ENCODE measurements at places on chromosomes 3 and 15. TPM values are rescaled to one million over a fixed set of nuclear protein-coding genes. Genes with fewer than 3 reads are reported as not detected.

DNA sequence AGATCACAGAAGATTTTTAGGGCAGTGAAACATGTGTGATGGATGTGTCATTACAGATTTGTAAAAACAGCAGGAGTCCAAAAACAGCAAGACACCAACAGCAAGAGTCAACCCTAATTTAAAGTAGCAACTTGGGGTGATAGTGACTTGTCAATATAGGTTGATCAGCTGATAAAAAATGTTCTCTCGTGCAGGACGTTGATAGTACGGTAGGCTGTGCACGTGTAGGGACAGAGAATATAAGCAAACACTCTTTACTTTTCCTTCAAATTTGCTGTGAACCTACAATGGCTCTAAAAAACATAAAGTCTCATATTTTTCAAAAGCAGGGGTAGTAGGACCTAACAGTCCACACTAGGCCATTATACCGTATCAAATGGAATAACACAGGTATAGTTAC, 120.8 kb downstream of the STAG1 start:
- no peak overlapping the region for H3K27ac ChIP-seq
- no peaks in the 10 kb centered on the region for H3K36me3 ChIP-seq
- no peaks in the 10 kb centered on the region for H3K4me1 ChIP-seq
- DNase-seq = no peak
- no peaks in the 10 kb centered on the region for H3K27me3 ChIP-seq
- H3K4me3 ChIP-seq = no peak overlapping the region

DNA sequence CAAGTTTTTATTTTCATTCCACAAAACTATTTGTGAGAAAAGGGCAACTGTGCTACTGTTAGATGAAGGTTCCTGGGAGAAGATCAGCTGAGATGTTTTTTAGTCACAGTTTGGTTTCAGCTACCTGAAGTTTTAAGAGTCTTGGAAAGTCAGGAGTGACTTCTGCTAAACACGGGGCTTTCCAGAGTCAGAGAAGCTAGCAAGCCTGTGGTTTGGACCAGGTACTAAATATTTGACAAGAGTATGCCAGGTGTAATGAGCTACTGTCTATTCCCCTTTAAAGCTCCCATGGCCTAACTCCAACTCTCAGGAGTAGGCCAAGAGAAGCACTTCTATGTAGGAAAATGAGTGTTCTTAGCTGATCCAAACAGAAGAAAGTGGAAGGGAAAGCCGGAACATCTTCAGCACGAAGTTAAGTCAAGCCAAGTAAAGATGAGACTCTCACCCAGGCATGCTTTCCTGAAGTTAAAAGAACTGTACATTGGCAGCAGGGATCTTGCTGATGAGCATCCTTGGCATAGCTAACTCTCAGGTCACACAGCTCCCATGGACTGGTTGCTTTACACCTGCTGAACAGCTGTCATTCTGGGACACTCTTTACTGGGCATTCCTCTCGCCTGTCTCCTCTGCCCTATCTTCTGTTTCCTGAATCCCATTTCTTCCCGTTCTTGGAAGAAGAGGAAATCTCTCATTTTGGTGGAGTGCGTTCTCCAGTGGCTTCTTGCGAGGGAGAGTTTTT, 22.5 kb downstream of the TM4SF18 start:
- H3K27ac ChIP-seq = no peak overlapping the region
- H3K27me3 ChIP-seq = no peaks in the 10 kb centered on the region
- no peak overlapping the region for H3K4me3 ChIP-seq
- H3K4me1 ChIP-seq = no peaks in the 10 kb centered on the region
- no peaks in the 10 kb centered on the region for H3K36me3 ChIP-seq
- no peak for DNase-seq

ARRDC4 gene
- 52.8 TPM for total RNA-seq

DNA sequence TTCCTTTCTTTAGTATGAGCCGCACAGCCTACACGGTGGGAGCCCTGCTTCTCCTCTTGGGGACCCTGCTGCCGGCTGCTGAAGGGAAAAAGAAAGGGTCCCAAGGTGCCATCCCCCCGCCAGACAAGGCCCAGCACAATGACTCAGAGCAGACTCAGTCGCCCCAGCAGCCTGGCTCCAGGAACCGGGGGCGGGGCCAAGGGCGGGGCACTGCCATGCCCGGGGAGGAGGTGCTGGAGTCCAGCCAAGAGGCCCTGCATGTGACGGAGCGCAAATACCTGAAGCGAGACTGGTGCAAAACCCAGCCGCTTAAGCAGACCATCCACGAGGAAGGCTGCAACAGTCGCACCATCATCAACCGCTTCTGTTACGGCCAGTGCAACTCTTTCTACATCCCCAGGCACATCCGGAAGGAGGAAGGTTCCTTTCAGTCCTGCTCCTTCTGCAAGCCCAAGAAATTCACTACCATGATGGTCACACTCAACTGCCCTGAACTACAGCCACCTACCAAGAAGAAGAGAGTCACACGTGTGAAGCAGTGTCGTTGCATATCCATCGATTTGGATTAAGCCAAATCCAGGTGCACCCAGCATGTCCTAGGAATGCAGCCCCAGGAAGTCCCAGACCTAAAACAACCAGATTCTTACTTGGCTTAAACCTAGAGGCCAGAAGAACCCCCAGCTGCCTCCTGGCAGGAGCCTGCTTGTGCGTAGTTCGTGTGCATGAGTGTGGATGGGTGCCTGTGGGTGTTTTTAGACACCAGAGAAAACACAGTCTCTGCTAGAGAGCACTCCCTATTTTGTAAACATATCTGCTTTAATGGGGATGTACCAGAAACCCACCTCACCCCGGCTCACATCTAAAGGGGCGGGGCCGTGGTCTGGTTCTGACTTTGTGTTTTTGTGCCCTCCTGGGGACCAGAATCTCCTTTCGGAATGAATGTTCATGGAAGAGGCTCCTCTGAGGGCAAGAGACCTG, 13.2 kb downstream of the GREM1 start:
- no peak for DNase-seq
- H3K4me3 ChIP-seq = no peak overlapping the region
- H3K27me3 ChIP-seq = no peaks in the 10 kb centered on the region
- no peaks in the 10 kb centered on the region for H3K4me1 ChIP-seq

SLC24A5 gene
- total RNA-seq = not detected

GRCh38 chr15:67166280-67167009, 88.0 kb downstream of the AAGAB start:
- H3K4me3 ChIP-seq = no peak overlapping the region
- no peaks in the 10 kb centered on the region for H3K27me3 ChIP-seq
- no peaks in the 10 kb centered on the region for H3K36me3 ChIP-seq
- no peak overlapping the region for H3K27ac ChIP-seq

DNA sequence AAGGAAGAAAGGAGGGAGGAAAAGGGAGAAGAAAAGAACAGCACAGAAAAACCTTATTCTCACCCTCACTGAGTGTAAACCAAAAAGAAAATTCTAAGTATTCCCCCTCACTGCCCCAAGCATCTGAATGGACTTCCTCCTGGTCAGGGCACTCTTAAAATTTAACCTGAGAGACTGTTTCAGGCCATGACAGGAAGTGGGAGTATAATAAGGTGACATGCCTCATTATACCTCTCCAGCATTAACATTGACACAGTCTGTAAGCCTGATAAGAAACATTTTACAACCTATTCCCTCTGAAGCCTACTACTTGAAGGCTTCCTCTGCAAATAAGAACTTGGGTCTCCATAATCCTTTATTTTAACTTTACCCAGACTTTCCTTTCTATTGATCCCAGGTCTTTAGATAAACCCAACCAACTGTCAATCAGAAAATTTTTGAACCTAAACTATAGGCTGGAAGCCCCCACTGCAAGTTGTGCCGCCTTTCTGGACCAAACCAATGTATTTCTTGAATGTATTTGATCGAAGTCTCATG, 41.7 kb downstream of the SLCO2A1 start:
- DNase-seq = no peak
- no peaks in the 10 kb centered on the region for H3K36me3 ChIP-seq
- H3K27ac ChIP-seq = no peak overlapping the region
- H3K27me3 ChIP-seq = no peaks in the 10 kb centered on the region
- H3K4me1 ChIP-seq = no peaks in the 10 kb centered on the region

DNA sequence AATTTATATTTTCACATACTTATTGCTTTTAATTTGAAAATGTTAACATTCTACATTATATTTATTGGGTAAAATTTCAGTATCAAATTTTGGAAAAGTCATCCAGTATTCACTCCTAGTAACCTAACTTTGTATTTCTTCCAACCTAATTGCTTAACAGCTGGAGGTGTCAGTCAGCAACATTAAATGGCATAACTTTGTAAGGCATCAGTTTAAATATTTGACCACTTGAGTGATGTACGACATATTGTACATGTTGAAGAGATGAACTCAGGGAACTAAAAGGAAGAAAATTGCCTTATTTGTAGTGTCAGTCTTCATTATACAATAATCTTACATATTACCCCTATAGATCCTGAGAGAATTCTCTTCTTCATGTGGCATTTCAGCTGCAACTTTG, 326.8 kb downstream of the NAALADL2 start:
- H3K4me1 ChIP-seq = no peaks in the 10 kb centered on the region
- H3K27me3 ChIP-seq = no peaks in the 10 kb centered on the region
- no peak for DNase-seq

REC114 gene
- not detected for total RNA-seq

KNL1 gene
- 6.6 TPM for total RNA-seq

BLM gene
- total RNA-seq = 0.94 TPM

UBAP1L gene
- 3.3 TPM for total RNA-seq

DNA sequence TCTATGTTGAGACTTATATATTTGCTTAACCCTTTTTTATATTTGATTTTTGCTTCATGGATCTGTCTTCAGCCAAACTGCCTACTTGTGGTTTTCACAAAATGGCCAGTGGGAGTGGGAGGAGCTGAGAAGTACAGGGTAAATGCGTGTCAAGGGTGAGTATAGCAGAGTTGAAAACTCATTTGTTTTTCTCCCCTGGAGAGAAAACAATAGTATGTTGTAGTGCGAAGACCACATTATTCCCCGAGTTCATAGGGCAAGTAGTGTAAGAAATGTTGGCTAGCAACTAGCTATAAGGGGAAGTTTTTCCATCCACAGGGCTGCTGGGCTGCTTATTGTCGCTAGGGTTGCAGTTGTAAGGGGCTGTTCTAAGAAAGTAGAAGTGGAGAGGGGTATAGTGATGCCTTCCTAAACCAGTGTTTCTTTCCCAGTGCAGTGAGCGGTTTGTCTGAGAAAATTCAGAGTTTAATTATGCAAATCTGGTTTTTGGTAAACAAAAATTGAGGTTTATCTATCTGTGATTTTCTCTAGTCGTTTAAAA, 153.8 kb upstream of the AZI2 start:
- no peaks in the 10 kb centered on the region for H3K27me3 ChIP-seq
- no peaks in the 10 kb centered on the region for H3K36me3 ChIP-seq
- H3K4me1 ChIP-seq = no peaks in the 10 kb centered on the region
- no peak overlapping the region for H3K4me3 ChIP-seq
- DNase-seq = no peak

GRCh38 chr15:73607843-73608242, 25.3 kb downstream of the NPTN start:
- no peak for DNase-seq
- H3K4me1 ChIP-seq = no peaks in the 10 kb centered on the region
- no peak overlapping the region for H3K4me3 ChIP-seq

GRCh38 chr3:100982710-100983109, 10.5 kb downstream of the ABI3BP start:
- no peak overlapping the region for H3K27ac ChIP-seq
- no peaks in the 10 kb centered on the region for H3K27me3 ChIP-seq
- no peaks in the 10 kb centered on the region for H3K36me3 ChIP-seq
- H3K4me3 ChIP-seq = no peak overlapping the region
- H3K4me1 ChIP-seq = no peaks in the 10 kb centered on the region

GRCh38 chr3:123571264-123571972, 13.4 kb downstream of the HACD2 start:
- no peaks in the 10 kb centered on the region for H3K27me3 ChIP-seq
- H3K4me3 ChIP-seq = no peak overlapping the region
- no peak for DNase-seq
- no peaks in the 10 kb centered on the region for H3K4me1 ChIP-seq

GRCh38 chr3:73783811-73784210, 159.1 kb upstream of the PDZRN3 start:
- no peaks in the 10 kb centered on the region for H3K4me1 ChIP-seq
- no peaks in the 10 kb centered on the region for H3K36me3 ChIP-seq

GRCh38 chr3:197501879-197502620, 53.7 kb downstream of the BDH1 start:
- peak overlapping the region; percentile 5 for H3K27ac ChIP-seq
- no peak overlapping the region for H3K4me3 ChIP-seq
- no peaks in the 10 kb centered on the region for H3K27me3 ChIP-seq
- DNase-seq = peak; percentile 87
- H3K4me1 ChIP-seq = no peaks in the 10 kb centered on the region
- no peaks in the 10 kb centered on the region for H3K36me3 ChIP-seq

ZNF662 gene
- 7.1 TPM for total RNA-seq

RPL39L gene
- not detected for total RNA-seq

GRCh38 chr3:178987745-178988144, 83.9 kb downstream of the ZMAT3 start:
- H3K36me3 ChIP-seq = no peaks in the 10 kb centered on the region
- H3K27me3 ChIP-seq = no peaks in the 10 kb centered on the region
- no peak for DNase-seq
- H3K27ac ChIP-seq = no peak overlapping the region
- no peaks in the 10 kb centered on the region for H3K4me1 ChIP-seq
- H3K4me3 ChIP-seq = no peak overlapping the region

CPNE4 gene
- 0.53 TPM for total RNA-seq

GRCh38 chr3:10927551-10927950, 65.0 kb upstream of the SLC6A1 start:
- no peak overlapping the region for H3K4me3 ChIP-seq
- no peak for DNase-seq
- no peaks in the 10 kb centered on the region for H3K36me3 ChIP-seq
- no peaks in the 10 kb centered on the region for H3K27me3 ChIP-seq
- H3K27ac ChIP-seq = no peak overlapping the region

GRCh38 chr15:43249699-43250203, 17.0 kb downstream of the TGM5 start:
- no peaks in the 10 kb centered on the region for H3K4me1 ChIP-seq
- no peaks in the 10 kb centered on the region for H3K27me3 ChIP-seq
- H3K36me3 ChIP-seq = no peaks in the 10 kb centered on the region
- no peak for DNase-seq
- H3K4me3 ChIP-seq = no peak overlapping the region
- no peak overlapping the region for H3K27ac ChIP-seq

- H3K36me3 ChIP-seq = no peaks in the 10 kb centered on the region
- no peak overlapping the region for H3K27ac ChIP-seq
- H3K4me1 ChIP-seq = no peaks in the 10 kb centered on the region
Measured at GRCh38 chr15:101119181-101119580, 132.7 kb downstream of the CHSY1 start.

OSBPL10 gene
- total RNA-seq = 128 TPM

Data from Peyer's patch (tissue), 4 donors.